ENCODE measurements at places on chromosomes 3 and 15. TPM values are rescaled to one million over a fixed set of nuclear protein-coding genes. Genes with fewer than 3 reads are reported as not detected.

- no peak for DNase-seq
These were observed 627.1 kb upstream of the CCDC54 start for GRCh38 chr3:106750092-106750491.

The PPP1R14D gene
- not detected for polyA plus RNA-seq

- DNase-seq = peak; percentile 98
These were observed 10.0 kb upstream of the MBNL1 start for GRCh38 chr3:152258448-152259393.

The PP2D1 gene
- polyA plus RNA-seq = 0.27 TPM

GRCh38 chr15:27238707-27239423 is 267.9 kb downstream of the GABRG3 start:
- DNase-seq = no peak

DNA sequence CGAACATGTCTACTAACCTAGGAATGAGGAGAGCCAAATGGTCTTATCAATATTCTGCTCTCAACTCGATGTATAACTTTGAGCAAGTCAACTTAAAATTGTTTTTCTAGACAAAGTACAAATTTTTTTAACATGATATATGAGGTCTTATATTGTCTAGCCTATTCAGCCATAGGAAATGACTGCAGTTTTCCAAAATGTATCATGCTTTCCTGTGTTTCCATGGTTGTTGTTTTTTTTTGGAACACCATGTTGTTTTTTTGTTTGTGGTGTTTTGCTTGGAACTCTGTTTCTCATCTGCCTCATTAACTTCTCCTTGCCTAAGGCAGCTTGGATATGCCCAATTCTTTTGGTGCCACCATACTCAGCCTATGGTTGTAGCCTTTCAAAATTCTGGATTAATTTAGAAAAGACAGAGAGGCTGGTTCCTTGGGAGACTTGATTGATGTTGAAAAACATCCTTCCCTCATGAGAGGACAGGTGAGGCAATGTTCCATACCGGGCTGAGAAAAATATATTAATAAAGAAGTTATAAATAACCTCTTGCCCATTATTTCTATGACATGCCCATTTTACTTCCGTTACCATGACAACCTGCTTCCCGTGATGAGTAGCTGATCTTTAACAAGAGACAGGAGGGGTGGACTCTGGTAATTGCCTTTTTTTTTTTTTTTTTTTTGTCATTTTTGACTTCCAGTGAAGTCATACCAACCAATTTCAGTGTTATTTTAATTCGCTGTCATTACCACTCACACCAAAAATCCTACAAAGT is 687.9 kb upstream of the GRM7 start:
- DNase-seq = no peak

- no peak for DNase-seq
These were observed 20.7 kb downstream of the TNK2 start for GRCh38 chr3:195887670-195888069.
